ENCODE measurements at places on chromosomes 12 and 14. TPM values are rescaled to one million over a fixed set of nuclear protein-coding genes. Genes with fewer than 3 reads are reported as not detected.

- no peak for DNase-seq
These were observed 7.0 kb downstream of the ITGB7 start for GRCh38 chr12:53200107-53200457.

- DNase-seq = no peak
These were observed 55.3 kb downstream of the ELK3 start for GRCh38 chr12:96249196-96250118.

DNA sequence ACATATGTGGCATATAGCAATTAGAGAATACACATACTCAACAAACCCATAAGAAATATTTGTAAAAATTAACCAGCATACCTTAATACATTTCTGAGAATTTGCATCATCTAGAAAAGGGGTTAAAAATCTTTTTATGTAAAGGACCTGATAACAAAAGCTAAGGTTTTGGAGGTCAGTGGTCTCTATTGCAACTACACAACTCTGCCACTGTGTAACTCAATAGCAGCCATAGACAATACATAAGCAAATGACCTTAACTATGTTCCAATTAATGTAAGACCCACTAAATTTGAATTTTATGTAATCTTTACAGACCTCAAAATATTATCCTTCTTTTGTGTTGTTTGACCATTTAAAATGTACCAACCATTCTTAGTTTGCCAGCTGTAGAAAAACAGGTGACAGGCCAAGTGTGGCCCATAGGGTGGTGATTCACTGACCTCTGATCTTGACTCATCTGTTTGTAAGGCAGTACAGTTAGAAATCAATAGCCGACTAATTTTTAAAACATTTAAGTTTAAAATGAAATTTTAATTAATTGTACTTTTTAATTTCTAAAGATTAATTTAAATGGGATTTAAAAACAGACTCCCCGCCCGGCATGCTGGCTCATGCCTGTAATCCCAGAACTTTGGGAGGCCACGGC, 7.4 kb upstream of the EPS8 start:
- DNase-seq = no peak

The SLC15A5 gene
- not detected for total RNA-seq

The A2M gene
- total RNA-seq = 0.10 TPM

All from foreskin keratinocyte (primary cell).